CD8-positive, alpha-beta memory T cell (primary cell): ENCODE measurements at places on chromosomes 13 and 19. TPM values are rescaled to one million over a fixed set of nuclear protein-coding genes. Genes with fewer than 3 reads are reported as not detected.

DNA sequence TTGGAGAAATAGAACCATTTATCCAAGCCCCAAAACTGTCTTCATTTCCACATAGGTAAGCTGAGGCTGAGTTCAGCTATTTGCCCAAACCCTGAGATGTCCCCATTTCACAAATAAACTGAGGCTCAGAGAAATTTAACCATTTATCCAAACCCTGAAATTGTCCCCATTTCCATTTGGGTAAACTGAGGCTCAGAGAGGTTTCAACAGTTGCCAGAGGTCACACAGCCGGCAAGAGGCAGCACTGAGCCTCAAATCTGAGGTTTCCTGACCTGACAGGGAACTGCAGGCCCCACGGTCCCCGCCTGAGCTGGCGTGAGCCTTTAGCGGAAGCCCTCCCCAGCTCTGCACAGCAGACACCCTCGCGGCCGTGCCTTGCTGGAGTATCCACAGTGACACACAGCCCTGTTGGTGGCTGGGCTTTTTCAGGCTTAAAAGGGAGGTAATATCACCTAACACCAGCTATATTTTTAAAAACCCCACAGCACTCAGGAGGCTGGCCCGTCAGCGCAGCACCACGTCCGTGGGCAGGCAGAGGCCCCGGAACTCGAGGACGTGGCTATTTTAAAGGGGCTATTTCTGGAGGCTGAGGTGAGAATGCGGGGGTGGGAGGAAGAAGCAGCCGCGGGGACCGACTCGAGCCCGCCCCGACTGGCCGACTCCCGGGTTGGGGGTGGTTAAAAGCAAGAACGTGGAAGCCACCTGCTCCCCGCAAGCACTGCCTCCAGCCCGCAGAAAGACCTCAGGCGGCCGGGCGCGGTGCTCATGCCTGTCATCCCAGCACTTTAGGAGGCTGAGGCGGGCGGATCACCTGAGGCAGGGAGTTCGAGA is 18.5 kb downstream of the PTPRS start:
- DNase-seq, result no peak

- no peak for DNase-seq
Observed at GRCh38 chr13:113138792-113139551, 16.4 kb downstream of the F10 start.

DNA sequence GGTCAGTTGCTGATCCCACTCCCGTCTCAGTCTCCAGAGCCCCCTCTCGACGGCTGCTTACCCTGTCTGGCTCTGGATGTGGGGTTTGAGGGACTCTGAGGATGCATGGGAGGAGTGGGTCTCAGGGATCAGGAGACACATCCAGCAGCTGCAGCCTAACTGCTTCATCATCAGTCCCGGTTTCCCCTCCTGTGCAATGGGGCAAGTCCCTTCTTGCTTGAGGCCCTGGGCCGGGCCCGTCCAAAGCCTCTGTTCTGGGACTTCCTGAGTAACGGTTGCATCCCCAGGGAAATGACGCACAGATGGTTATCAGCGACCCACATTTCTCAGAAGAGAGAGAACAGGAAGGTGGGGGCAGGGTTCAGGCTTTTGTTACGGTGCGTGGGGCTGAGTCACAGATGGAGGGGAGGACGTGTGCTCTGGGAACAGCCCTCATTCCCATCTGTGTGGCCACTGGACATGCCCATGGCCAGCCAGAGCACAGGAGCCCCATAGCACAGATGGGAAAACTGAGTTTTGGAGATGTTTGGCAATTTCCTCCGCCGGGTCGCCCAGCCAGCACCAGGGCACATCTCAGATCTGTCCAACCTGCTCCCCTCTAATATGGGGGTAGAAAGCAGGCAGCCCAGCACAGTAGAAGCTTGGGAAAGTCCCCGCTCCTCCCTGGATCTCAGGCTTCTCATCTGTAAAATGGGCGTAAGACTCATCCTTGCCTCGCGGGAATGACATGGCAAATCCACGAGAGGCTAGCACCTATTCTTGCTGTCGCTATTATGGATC is 19.3 kb downstream of the GNA15 start:
- peak; percentile 76 for DNase-seq

DNA sequence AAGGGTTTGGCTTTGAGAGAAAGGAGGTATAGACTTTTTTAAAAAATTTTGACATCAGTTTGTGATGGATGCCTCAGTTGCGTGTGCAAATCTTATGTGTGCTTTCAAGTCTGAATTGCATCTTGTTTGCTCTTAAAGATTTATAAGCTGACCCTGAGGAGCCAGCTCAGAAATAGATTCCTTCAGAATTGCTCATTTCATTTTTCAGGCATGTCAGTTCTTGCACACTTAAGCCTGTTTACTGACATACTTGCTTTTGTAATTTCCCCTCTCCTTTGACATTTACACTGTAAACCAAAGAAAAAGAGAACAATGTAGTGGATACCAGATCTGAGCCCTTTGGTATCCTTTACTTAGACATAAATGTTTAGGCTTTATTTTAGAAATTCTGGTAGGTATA is 87.6 kb downstream of the RNF17 start:
- no peak for DNase-seq

- DNase-seq, result no peak
Observed at GRCh38 chr13:97001636-97002035, 7.4 kb upstream of the OXGR1 start.

- no peak for DNase-seq
Observed at GRCh38 chr19:37980419-37981170, 73.6 kb downstream of the SIPA1L3 start.

GRCh38 chr13:31282741-31283455 is 83.1 kb downstream of the B3GLCT start:
- DNase-seq, result no peak

DNA sequence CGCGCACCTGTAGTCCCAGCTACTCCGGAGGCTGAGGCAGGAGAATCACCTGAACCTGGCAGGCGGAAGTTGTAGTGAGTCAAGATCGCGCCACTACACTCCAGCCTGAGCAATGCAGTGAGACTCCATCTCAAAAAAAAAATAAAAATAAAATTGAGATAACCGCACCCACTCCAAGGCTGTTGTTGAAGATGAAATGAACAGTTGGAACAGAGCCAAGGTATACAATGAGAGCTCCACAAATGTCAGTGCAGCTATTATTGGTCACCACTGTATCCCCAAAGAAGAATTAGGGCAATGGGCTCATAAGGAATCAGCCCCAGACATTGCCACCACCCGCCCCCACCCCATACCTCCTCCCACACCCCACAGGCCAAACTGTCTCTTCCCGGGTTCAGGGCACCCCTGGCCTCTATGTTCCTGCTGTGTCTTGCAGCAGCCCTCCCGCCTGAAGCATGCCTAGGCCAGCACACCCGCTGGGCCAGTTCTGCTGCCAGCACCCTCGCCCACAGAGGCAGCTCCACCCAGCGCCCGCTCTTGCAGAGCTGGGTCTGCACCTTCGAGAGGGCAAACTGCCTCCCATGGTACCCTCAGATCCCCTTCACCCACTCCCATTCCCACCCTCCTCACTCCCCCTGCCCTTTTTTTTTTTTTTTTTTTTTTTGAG is 3.5 kb upstream of the S1PR5 start:
- DNase-seq, result no peak

DNA sequence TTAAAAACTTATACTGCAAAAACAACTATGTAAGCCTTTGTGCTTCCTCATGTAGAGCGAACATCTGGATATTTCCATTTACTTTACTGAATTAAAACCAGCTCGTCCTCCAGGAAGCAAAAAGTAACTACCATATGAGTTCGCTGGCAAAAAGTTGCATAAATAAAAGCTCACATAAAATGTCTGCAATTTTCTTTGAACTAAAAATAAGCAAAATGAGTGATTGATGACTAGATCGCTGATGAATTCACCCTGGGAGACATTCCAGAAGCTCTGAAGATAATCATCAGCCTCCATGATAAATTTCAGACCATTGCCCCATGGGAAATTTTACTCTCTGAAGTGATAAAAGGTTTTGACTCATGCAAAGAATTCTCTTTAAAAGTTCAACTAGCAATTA is 67.3 kb upstream of the SACS start:
- no peak for DNase-seq

- no peak for DNase-seq
Observed at GRCh38 chr13:32378012-32378411, 49.9 kb downstream of the N4BP2L1 start.

DNA sequence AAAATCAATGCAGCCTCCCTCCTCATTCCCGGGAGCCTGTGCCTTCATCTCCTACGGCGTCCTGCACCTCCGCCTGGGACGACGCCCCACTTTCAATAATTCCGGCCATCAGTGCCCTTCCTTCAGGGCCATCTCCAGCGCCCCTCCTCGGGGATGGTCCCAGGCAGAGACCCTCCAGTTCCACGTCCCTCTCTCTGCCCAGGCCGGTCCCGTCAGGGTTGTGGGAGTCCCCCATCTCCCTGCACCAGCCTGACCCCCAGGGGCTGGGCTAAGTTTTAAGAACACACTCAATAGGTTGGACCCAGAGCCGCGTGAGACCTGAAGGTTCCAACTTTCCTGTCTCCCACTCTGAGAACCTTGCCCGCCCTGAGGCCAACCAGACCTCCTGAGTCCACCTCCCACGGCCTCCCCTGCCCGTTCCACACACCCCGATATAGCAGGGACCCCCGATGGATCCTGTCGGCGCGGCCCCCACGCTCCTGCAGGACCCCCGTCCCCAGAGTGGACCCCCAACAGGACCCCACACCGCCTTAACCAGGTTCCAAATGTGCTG is 646 bp downstream of the TMEM161A start:
- DNase-seq, result no peak

DNA sequence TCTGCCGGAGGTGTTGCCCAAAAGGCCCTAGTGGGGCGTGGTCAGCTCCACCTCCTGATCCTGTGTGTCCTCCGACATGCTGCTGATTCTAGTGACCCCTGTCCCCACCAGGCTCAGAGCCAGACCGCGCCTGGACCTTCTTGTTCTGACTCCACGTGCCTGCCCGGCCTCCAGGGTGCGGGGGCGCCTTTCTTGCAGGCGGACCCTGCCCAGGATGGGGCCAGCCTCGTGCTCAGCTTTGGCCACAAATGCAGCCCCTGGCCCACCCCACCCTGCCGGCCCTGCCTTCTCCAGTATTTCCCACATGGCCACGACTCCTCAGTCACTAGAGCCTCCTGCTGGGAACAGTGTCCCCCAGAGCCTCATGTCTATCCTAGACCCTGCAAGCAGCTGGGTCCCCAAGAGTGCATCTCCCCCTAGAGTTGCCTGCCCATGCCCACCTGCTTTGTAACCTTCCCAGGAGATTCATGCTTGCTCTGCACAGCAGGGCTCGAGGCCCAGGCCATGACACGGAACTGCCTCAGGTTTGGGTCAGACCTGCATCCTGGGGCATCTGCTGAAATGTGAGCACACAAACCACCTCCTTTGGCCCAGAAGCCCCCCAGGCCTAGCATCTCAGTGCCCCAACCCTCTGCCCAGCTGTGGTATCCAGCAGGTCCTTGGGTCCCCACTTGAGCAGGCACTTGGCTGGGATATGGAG is 27.0 kb downstream of the TMEM161A start:
- DNase-seq, result no peak

DNA sequence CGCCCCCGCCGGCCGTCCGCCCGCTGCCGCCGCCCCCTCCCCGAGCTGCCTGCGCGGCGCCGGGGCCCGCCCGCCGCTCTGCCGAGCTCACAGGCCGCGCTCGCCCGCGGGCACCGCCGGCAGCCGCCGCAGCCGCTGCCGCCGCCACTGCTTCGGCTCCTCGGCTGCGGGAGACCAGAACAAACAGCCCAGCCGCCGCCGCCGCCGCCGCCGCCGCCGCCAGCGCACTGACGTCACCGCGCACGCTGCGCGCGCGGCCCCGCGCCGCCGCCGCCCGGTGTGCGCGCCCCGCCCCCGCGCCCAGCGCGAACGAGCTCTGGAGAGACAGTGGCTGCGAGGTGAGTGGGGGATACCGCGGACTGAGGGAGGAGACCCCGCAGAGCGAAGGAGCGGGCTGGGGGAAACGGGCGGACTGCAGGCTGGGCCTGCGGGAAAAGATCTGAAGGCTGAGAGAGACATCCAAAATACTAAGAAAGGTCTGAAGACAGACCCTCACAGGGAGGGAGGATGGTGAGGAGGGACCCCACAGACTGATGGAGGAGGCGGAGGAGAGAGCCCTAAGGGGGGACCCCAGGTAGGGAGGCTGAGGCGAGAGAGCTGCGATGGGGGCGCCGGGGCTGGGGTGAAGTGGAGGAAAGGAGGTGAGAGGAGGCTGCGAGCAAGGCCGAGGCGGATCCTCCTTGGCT is at the start of gene BRD4:
Gene BRD4 (minus strand): TSS at position 229 of the 686 bp plus-strand sequence. CDS start 59,440 bp downstream, outside the sequence.
- DNase-seq, result peak; percentile 85

DNA sequence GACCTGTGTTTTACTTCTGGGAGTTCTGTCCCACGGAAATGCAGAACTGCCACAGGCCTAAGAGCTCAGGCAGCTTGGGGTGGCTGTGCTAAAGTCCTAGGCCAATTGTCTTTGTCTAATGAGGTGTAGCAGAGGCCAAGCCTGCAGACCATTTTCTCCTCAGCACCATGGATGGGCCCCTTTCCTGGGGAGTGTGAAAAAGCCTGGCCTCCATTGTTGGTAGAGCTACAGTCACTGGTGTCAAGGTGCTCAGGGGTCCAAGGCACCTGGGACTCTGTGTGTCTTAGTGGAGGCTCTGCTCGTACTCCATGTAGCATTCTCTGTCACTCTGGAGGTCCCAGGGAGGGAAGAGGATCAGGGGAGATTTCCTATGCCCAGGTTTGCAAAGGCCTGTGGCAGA is 329.6 kb downstream of the SLITRK5 start:
- no peak for DNase-seq

- no peak for DNase-seq
Observed at GRCh38 chr19:33459222-33460090, 62.1 kb downstream of the PEPD start.

DNA sequence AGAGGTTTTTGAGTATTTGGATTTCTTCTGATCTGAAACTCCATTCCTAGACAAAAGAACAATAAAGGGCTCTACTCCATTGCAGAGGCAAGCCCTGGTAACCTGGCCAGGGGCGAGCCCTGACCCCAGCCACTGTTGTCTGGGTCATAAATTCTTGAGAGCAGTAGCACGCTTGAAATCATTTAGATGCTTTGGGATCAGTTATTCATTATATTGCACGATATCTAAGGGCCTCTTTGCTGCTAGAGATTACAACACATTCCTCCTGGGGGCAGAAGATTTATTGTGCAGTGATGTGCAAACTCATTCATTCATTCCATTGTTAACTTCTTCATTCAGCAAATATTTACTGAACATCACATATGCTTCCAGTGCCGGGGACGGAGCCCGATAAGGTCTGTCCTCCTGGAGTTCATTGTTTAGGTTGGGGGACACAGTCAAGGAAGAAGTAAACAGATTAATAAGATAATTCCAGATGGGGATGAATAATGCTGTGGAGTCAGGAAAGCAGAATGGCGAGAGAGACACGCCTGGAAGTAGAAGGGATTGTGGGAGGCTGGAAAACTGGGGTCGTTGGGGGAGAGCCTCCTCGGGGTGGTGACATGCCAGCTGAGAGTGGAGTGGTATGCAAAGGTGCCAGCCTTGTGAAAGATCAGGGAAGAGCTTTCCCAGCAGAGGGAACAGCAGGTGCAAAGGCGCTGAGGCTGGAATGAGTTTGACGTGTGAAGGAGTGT is 34.9 kb downstream of the SIPA1L3 start:
- DNase-seq, result no peak

The C19orf53 gene
- 163 TPM for total RNA-seq

The CALM3 gene
- total RNA-seq, result 465 TPM

The F10 gene
- total RNA-seq, result not detected

The CGB8 gene
- total RNA-seq, result not detected

The ING1 gene
- total RNA-seq, result 16.6 TPM

The GPC5 gene
- 0.39 TPM for total RNA-seq
